ENCODE measurements at places on chromosomes 4 and X.
A peak's percentile ranks its signal among the peaks of the same experiment; 100 is the strongest.

- DNase-seq: no peak
Measured at GRCh38 chrX:66022632-66023384, 17.1 kb downstream of the VSIG4 start.

GRCh38 chr4:159110961-159111360, 8.1 kb downstream of the RAPGEF2 start:
- no peak for DNase-seq

DNA sequence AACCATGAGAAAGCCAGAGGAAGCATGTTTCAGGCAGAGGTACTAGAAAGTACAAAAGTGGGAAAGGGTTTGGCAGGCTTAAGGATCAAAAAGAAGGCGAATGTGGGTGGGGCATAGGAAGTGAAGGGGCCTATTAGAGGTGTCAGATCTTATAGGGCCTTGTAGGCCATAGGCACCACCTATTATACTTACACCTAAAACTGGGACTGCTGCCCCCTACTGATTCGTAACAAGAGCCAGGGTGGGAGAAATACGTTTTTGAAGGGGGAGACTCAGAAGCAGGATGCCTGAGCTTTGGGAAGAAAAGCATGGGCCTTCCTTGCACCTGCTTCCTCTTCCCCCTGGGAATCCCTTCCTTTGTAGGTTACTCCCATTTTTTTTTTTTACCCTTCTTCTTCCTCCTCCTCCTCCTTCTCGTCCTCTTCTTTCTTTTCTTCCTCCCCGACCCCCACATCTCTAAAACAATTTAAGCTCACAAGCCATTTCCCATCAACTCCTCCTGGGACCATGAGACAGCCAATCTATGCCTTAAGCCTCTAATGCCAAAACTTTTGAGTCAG, 40.7 kb upstream of the GPC3 start:
- DNase-seq: no peak

GRCh38 chr4:174317531-174317930, 33.8 kb downstream of the CEP44 start:
- peak; percentile 19 for DNase-seq

GRCh38 chrX:136258951-136259350, 7.8 kb upstream of the MAP7D3 start:
- DNase-seq: no peak

DNA sequence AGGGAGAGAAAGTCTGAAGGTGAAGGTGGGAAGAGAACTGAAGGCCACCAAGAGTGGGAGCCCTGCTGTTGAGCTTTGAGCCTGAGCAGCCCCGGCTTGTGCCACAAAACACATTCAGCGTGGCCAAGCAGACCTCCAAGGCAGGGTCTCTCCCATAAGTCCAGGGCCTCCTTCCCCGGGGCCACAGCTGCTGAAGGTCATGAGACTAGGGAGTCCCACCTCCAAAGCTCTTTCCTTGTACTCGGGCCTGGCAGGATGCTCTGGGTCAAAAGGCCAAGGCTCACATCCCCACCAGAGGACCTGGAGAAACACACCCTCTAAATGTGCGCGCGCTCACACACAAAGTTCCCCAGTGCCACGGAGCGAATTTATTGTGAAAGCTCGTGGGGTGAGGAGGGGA, 3.5 kb upstream of the ARHGAP4 start:
- DNase-seq: no peak

GRCh38 chr4:86928400-86929255, 6.2 kb upstream of the AFF1 start:
- no peak for DNase-seq
